ENCODE measurements at places on chromosomes 6 and 20. TPM values are rescaled to one million over a fixed set of nuclear protein-coding genes. Genes with fewer than 3 reads are reported as not detected.

DNA sequence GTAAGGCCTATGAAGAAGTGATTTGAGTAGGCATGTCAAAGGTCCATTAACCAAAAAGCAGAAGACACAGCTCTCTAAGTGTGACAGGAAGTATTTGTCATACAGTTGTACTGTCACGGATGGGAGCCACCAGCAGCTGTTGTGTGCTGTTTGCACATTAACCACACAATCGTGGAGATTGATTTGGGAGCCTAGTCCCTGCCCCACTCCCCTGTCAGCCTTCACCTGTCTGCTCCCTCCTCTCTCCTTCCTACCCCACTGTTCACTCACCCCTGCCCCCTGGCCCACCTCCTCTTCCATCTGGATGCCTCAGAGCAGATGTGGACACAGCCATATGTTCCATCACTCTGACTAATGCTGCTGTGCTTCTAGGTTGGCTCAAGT, 124.7 kb upstream of the SPACA1 start:
- DNase-seq = no peak

GRCh38 chr6:71083308-71083820, 126.5 kb upstream of the B3GAT2 start:
- no peak for DNase-seq

GRCh38 chr6:160435935-160436334, 87.8 kb downstream of the SLC22A3 start:
- no peak for DNase-seq

- DNase-seq = no peak
These were observed 1.1 kb downstream of the TCF15 start for GRCh38 chr20:608970-609369.

DNA sequence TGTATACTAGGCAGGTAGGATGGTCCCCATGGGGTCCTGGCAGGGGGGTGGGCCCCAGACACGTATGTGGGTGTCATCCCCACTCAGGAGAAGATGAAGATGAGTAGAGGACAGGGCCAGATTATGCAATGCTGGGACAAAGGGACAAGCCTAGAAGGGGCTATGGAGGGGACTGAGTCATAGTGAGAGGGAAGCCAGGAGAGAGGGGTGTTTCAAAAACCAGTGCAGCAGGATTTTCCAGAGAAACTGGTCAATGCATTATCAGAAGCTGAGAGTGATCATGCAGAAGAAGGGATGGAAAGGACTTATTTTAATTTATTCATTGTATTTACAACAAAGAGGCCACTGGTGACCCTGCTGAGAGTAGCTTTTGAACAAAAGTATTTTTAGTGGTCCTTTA, 74.0 kb downstream of the PPP1R3G start:
- no peak for DNase-seq

GRCh38 chr6:44176762-44177509, 18.3 kb downstream of the CAPN11 start:
- DNase-seq = no peak

- DNase-seq = no peak
These were observed 190.4 kb upstream of the DTNBP1 start for GRCh38 chr6:15853259-15853658.

DNA sequence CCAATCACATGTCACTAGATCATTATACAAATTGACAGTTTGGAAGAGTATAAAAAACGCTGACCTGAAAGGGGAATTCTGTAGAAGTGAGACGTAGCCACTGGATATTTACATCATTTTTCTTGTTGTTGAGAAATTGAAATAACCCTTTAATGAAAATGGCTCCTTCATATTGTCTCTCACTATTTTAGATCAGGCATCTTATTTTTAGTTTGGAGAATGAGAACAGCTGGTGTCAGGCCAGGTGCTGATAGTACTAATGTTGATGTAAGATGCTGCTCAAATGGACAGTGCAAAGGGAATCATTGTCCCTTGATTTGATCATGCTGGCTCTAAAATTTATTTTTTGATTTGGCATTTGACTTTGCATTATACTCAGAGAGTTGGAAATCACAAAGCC, 17.4 kb downstream of the NKAIN2 start:
- no peak for DNase-seq

Gene MDFI
- total RNA-seq = 2.2 TPM
